Lower lobe of right lung (tissue), 2 donors: ENCODE measurements at places on chromosomes 7 and 10.

GRCh38 chr10:96283756-96284155 is 12.4 kb upstream of the BLNK start:
- DNase-seq = no peak

GRCh38 chr7:24384362-24385030 is 100.5 kb downstream of the NPY start:
- DNase-seq = no peak

DNA sequence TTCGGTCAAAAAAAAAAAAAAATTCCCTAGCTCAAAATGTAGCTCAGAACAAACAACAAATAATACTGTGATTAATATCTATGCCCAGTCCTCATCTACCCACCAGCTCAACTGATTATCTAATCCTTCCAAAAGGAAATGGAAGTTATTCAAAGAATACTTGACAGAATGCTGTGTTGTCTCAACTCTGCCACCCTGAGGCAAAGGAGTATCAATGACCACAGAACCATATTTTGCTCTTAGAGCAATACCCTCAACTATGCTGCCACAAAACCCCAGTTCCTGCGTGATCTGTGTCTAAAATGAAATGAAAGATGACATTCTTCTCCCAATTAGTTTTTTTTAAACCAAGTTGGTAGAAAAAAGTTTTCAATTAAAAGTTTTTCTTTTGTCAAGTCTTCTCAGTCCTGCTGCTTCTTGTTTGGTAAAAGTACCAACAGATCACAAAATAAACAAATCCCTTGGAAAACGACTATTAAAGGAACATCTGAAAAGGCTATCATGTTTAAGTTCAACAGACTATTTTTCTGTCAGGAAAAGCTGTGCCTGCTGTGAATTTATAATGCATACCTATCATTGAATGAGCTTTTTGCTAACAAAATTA is 21.6 kb downstream of the RBM28 start:
- DNase-seq = no peak

- no peak for DNase-seq
These were observed 35.6 kb downstream of the COL13A1 start for GRCh38 chr10:69837261-69837660.

- DNase-seq = no peak
These were observed 10.2 kb upstream of the MACC1 start for GRCh38 chr7:20227291-20227795.
